ENCODE measurements at places on chromosomes 13 and 19. TPM values are rescaled to one million over a fixed set of nuclear protein-coding genes. Genes with fewer than 3 reads are reported as not detected.
A peak's percentile ranks its signal among the peaks of the same experiment; 100 is the strongest.

DNA sequence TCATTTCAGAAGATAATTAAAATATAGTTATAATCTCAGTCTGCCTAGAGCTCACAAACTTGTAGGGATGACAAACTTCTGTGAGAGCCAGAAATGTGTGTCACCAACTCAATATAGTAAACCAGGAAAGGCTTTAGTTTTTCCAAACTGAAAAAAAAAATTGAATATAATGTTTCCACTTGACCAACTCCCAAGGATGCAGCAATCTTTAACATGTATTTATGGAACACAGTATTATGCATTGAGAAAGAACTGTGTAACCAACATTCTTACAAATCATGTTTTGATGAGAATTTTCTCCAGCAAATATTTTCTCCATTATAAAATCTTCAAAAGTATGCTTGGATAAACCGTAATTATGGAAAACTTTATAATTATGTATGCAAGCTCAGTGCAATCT, 50.1 kb upstream of the KLF12 start:
- no peak for DNase-seq

DNA sequence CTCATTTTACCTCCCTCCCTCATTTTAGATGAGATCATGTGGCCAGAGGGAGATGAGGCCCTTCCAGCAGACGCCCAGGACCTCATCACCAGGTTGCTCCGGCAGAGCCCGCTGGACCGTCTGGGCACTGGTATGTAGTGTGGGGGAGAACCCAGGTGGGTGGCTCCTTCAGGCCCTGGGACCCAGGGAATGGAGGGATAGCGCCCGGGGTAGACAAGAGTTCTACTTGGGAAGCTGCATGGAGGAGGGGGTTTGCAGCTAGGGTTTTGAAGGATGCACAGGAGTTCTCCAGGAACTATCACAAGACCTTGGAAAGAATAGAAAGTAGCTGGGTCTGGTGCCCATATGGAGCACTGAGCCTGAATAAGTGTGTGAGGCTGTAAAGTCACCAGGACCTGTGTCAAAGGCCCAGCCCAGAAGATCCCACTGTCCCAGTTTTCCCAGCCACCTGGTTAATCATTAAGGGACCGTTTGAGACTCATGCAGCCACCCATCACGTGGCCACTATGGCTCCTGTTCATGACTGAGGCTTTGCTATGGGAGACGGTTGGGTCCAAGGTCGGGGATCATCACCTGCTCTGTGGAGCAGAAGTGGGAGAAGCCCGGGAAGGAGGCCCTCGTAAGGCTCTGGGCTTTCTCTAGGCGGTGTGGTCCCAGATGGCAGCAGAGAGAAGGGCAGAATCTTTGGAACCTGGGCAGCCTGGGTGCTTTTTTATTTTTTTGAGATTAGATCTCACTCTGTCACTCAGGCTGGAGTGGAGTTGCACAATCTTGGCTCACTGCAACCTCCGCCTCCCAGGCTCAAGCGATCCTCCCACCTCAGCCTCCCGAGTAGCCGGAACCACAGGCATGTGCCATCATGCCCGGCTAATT, 17.0 kb upstream of the PIK3R2 start:
- DNase-seq: no peak

DNA sequence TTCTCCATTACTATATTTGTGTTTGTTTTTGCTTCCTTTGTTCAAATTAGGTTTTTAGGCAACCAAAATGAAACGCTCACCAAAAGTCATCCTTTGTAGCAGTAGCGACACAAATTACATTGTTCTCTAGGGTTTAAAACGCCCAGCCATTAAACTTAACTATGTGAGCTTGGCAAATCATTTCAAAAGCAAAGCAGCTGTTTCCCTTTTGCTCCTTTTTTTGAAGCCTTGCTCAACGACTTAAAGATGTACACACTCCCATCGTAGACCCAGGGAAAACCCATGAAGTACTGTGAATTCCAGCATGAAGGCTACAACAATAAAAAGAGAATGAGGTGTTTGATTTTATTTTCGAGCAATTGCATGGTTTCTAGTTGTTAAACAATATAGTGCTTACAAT, 106.7 kb downstream of the RAP2A start:
- no peak for DNase-seq

DNA sequence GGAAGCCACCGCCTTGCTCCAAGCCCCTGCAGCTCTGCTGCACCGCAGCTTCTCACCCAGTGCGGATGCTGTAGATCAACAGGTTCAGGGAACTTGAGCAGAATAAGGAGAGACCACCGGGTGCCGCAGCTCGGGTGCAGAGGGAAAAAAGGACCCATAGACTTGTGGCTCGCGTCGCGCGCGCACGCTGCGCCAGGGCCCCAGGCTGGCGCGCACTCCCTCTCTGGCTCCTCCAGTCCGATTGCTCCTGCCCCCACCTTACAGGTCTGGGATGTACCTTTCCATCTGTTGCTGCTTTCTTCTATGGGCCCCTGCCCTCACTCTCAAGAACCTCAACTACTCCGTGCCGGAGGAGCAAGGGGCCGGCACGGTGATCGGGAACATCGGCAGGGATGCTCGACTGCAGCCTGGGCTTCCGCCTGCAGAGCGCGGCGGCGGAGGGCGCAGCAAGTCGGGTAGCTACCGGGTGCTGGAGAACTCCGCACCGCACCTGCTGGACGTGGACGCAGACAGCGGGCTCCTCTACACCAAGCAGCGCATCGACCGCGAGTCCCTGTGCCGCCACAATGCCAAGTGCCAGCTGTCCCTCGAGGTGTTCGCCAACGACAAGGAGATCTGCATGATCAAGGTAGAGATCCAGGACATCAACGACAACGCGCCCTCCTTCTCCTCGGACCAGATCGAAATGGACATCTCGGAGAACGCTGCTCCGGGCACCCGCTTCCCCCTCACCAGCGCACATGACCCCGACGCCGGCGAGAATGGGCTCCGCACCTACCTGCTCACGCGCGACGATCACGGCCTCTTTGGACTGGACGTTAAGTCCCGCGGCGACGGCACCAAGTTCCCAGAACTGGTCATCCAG, 964 bp downstream of the PCDH17 start:
- no peak for DNase-seq

- DNase-seq: peak; percentile 7
These were observed 172.7 kb upstream of the RNF113B start for GRCh38 chr13:98349731-98350305.

DNA sequence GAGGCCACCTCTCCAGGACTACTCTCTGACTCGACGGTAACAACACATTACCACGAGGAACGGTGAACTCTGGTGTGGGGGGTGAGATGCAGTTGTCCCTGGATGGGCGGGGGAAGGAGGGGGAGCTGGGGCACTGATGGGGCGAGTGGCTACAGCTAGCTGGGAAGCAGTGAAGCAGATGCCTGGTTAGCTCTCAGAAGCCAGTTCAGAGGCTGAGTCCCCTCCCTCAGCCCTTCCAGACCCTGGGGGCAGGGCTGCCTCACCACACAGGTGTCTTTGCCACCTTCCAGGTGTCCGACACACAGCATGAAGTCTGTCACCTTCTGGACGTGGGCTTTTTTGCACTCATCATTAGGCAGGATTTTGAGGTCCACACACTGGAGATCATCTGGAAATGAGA, 4.0 kb downstream of the KLK1 start:
- no peak for DNase-seq

Gene SHISA7
- 0.01 TPM for polyA plus RNA-seq

Data from A549 (cell line).